ENCODE measurements at places on chromosomes 7 and 10.

GRCh38 chr7:78905436-78905835 lies 548.0 kb downstream of the MAGI2 start:
- no peak for DNase-seq

GRCh38 chr10:114363745-114364454 lies 40.4 kb downstream of the AFAP1L2 start:
- no peak for DNase-seq

GRCh38 chr10:103232131-103232673 lies 13.5 kb upstream of the RPEL1 start:
- peak; percentile 24 for DNase-seq

- no peak for DNase-seq
Measured at GRCh38 chr10:98832738-98833137, 386.0 kb upstream of the HPS1 start.

DNA sequence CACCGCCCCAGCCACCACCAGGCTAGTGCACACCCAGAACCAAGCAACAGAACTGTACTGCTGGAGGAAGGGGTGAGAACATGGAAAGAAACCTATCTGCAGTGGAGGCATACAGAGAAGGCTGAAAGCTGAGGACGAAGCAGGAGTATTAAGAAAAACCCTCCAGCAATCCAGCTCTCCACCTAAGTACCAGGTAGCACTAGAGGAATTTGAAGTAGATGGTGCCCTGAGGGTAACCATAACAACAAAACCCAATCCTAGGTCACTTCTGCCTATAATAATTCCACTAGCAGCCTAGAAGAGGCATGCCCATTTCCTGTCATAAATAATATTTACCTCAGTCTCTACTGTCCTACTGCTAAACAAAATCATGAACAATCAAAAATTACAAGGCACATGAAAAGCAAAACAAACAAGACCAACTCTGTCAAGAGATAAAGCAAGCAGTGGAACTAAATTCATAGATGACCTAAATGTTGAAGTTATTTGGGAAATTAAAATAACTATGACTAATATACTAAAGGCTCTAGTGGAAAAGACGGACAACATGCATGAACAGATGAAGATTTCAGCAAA lies 51.1 kb downstream of the HYCC1 start:
- no peak for DNase-seq

GRCh38 chr7:90613088-90613498 lies 17.0 kb downstream of the CDK14 start:
- DNase-seq = no peak

- no peak for DNase-seq
Measured at GRCh38 chr7:4103352-4104091, 578.6 kb upstream of the FOXK1 start.

DNA sequence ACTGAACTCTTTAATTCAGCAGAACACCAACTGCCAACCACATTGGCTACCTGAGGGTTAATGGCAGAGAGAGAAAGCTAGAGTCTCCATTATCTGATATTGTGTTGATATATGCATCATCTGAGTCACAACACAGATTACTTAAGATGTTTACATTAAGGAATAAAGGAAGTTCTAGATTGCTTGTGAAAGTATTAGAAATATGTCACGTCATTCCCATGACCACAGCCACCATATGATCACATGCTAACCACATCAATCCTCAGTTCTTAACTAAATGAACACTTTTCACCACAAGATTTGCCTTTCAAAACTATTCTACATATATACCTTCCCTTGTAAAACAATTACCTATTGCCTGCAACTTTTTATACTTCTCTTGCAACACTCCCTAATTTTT lies 337.9 kb downstream of the FGFR2 start:
- peak; percentile 88 for DNase-seq

- DNase-seq = no peak
Measured at GRCh38 chr10:91708174-91708861, 75.4 kb upstream of the PPP1R3C start.

DNA sequence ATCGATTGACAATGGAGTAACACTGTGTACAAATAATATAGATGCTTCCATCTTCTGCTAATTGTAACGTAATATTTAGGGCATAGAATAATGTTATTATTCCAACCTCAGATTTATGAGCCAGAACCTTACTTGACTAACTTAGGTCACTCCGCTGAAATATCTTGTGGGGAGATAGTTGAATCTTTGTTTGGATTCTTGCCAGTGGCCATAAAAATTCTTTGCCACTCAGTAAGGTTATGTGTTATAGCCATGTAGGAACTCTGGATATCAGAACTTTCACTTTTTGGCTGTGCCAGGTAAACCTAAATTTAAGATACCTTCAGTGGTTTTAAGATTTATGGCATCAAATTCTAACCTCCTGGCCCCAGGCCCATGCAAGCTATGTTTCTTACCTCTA lies 197.6 kb downstream of the WDR11 start:
- no peak for DNase-seq

- no peak for DNase-seq
Measured at GRCh38 chr10:131905267-131905571, 4.4 kb downstream of the PPP2R2D start.

DNA sequence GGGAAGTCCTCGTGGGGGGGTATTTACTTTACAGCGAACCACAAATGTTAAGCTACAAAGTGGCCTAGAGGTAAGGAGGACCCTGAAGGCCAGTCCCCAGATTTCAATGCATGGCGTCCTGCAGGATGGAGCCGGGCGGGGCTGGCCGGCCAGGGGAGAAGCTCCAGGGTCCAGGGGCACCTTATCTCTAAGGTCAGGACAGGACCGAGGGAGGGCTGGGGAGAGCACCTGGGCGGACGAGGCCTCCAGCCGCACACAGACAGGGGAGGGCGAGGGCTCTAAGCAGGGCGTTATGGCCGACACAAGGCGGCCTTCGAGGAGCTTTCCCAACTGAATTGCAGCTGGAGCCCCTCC lies 96.4 kb upstream of the DIP2C start:
- no peak for DNase-seq

DNA sequence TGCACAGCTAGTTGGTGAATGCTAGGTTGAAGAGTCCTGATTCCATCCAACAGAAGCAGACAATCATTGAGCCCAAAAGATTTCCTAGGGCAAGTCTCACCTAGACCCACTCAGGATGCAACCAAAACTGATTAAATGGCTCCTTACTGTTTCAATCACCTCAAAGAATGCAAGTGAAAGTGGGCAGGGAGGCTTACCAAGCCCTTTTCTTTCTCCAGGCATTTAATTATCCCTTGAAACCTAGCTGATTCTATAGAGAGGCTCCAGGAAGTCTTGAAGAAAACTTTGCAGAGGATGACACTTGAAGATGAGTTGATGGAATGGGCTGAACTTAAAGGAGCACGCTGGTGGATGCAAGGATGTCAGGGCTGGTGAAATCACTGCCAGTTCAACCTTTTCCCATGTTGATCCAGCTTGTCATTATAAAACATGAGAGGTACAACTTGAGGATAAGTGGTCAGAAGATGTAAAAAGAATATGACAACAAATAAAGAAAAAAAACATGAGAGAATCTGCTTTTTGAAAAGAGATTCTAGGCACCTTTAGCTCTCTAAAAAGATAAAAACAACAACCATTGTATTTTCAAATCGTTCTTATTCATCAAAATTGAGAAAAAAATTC lies 2.3 kb upstream of the ANKRD1 start:
- no peak for DNase-seq

- peak; percentile 77 for DNase-seq
Measured at GRCh38 chr7:16891338-16891737, 9.6 kb upstream of the AGR3 start.

- DNase-seq = no peak
Measured at GRCh38 chr7:34242391-34242790, 337.1 kb downstream of the BMPER start.

GRCh38 chr7:114789161-114789560 lies 132.7 kb upstream of the MDFIC start:
- no peak for DNase-seq

DNA sequence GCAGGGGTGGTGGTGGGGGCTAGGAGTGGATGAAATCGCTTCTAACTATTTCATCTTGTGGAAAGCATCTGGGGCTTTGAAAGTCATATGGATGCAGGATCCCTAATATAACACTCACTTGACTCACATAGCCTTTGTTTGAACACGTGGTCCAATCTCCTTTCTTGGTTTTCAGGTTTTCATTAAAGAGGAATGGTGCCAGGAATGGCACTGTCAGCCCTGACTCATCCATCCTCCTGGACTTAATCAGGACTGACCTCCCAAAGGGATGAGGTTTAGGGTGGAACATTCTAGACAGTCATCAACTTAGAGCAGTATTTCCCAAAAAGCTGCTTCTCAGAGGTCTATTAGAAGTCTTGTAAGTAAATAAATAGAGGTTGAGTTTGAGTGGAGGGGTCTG lies 162.0 kb upstream of the PLXNA4 start:
- DNase-seq = peak; percentile 90

GRCh38 chr10:35191523-35191922 lies 64.9 kb downstream of the CREM start:
- no peak for DNase-seq

DNA sequence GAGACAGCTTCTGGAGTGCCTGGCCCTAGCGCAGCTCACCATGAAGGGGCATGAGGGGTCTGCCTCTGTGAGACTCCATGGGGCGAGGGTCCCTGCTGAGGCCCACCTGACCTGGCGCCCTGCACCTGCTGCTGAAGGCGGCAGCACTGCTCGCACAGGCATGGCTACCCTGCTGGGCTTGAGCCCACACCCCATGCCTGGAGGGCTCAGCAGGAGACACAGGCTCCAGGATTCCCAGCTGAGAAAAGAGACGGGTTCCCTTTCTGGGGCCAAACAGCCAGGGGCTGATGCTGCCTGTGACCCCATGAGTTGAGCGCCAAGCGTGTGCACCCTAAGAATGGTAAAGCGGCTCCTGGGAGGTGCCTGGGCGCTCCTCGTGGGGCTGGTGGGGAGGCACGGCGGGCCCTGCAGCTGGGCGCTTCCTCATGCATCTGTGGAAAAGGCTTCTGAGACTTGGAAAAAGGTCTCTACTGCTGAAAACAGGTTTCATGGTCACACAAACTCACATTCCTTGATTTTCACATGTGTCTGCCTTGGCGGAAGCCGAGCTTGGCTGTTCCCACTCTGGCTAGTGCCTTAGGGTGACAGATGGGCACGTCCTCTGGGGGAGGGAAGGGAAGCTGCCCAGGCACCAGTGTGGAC lies 233.4 kb downstream of the ZMYND11 start:
- DNase-seq = no peak

GRCh38 chr7:151624246-151624928 lies 104.7 kb upstream of the RHEB start:
- no peak for DNase-seq

DNA sequence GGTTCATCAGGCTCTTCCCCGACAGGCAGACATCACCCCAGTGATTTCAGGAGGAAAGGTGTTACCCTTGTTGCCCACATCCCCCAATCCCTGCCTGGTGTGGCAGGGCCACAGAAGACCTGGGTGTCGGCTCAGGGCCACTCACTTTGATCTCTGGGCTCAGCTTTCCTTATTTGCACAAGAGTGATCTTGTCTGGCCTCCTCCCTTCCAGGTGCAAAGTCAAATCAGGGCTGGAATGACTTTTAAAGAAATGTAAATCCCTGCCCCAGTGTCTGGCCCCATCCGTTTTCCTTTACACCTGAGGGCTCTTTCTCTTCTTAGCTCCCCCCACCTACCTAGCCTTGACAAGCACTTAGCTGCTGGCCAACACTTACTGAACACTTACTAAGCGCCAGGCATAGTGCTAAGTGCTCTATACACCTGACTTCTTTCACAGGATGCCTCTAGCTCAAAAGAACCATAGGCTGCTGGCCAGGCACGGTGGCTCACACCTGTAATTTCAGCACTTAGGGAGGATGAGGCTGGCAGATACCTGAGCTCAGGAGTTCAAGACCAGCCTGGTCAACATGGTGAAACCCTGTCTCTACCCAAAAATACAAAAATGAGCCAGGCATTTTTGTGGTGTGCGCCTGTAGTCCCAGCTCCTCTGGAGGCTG lies 979 bp upstream of the NODAL start:
- DNase-seq = peak; percentile 38

DNA sequence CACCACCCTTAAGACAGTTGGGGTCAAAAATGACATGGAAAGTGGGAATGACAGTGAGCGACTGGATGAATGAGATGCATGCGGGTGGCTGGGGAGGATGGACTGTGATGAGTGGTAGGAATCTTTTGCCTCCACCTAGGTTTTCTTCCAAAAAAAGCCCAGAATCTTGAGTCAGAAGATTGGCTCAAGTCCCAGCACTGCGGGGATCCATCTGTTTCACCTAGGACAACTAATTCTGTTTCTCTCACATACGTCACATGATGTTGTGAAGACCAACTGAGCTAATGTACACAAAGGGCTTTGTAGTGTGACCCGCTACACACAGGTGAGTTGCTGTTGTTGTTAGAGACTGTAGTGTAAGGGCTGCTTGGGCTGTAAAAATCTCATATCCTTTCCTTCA lies 58.5 kb upstream of the SLC35B4 start:
- DNase-seq = peak; percentile 16

- DNase-seq = no peak
Measured at GRCh38 chr10:22515009-22515408, 169.7 kb downstream of the SPAG6 start.

GRCh38 chr10:120420421-120420820 lies 36.6 kb upstream of the PLPP4 start:
- no peak for DNase-seq

DNA sequence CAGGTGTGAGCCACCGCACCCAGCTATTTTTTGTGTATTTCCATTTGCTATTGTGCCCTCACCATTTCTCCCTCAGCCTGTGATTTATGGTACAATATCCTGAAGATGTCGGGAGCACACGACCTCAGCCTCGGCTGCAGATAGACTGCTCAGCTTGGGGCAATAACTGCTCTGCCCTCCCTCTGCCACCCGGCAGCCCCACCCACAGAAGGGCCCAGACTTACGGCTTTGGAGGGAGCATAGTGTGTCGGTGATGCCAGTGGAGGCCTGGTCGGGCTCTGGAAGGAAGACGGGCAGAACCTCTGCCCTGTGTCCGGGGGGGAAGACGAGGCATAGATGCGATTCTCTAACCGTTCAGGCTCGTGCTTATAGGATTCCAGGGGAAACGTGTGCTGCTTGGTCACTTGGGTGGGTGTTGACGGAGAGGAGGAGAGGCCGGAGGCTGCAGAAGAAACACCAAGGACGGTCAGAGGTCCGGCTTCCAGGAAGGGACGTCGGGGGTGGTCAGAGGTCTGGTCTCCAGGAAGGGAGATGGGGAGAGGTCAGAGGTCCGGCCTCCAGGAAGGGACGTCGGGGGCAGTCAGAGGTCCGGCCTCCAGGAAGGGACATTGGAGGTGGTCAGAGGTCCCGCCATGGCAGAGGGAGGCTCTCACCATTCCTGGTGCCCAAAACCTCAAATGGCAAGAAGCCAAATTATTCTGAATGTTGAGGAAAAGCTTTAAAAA lies 155.7 kb upstream of the RHEB start:
- no peak for DNase-seq
